ENCODE measurements at places on chromosomes 12 and 14.

- no peak for DNase-seq
These were observed 2.7 kb downstream of the TMTC3 start for GRCh38 chr12:88144546-88145468.

- no peak for DNase-seq
These were observed 74.8 kb upstream of the PLXNC1 start for GRCh38 chr12:94073441-94074051.

DNA sequence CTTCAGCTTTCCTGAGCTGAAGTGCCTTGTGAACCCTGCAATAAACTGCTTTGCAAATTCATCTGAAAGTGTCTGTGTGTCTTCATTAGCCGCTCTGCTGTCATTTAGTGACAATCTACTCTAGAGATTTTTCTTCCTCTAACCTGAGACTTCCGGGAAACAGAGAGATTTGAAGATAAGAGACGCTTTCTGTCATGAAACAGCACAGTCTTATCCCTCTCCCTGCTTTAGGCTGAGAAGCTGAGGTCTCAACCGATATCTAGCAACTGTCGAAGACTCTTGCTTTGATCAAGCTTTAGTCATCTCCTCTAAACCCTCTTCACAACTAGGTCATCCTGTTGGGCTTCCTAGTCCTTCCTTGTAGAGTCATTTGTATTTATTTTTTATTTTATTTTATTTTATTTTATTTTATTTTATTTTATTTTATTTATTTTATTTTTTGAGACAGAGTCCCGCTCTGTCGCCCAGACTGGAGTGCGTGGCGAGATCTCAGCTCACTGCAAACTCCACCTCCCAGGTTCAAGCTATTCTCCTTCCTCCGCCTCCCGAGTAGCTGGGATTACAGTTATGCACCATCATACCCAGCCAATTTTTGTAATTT, 1.2 kb downstream of the RNASE2 start:
- DNase-seq = no peak

- DNase-seq = no peak
These were observed 81.9 kb downstream of the FAR2 start for GRCh38 chr12:29230800-29231560.

- no peak for DNase-seq
These were observed 18.5 kb upstream of the KLRD1 start for GRCh38 chr12:10289005-10289754.

DNA sequence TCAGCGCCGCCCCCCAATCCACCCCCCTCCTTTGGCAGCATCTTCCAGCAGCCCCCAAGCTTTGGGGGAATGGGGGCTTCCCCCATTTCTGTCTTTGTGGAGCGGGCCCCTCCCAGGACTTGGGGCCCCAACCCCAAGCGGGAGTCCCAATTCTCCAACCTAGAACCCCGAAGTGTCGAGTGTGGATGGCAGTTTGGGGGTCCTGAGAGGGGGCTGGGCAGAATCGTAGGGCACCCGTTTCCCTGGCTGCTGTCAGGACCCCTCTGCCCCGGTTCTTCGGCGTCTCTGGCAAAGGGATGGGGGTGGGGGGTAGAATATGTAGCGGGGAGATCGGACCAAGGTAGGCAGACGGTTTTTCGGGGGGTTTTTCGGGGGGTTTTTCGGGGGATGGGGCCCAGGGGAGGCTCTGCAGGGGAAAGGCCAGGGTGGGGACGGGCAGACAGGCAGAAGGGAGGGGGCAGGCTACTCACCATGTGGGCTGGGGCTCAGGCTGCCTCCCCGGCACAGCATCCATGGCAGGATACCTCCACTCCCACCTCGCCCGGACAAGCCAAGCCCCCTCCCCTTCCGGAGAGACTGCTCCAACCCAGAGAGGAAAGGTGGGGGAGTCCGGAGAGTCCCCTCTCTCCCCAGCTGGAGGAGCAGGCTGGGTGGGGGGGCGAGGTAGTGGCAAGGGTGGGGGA, 739 bp downstream of the JPH4 start:
- DNase-seq = no peak

- no peak for DNase-seq
These were observed 31.4 kb downstream of the VWF start for GRCh38 chr12:6092784-6093722.

DNA sequence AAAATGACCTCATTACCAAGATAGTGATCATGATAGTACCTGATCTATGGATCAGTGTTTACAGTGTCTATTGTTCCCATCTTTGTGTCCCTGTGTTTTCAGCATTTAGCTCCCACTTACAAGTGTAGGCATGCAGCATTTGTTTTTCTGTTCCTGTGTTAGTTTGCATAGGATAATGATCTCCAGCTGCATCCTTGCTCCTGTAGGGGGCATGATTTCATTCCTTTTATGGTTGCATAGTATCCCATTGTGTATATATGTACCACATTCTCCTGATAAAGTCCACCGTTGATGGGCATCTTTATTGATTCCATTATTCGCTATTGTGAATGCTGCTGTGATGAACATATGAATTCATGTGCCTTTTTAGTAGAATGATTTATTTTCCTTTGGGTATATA, 215.4 kb upstream of the NAV3 start:
- no peak for DNase-seq

DNA sequence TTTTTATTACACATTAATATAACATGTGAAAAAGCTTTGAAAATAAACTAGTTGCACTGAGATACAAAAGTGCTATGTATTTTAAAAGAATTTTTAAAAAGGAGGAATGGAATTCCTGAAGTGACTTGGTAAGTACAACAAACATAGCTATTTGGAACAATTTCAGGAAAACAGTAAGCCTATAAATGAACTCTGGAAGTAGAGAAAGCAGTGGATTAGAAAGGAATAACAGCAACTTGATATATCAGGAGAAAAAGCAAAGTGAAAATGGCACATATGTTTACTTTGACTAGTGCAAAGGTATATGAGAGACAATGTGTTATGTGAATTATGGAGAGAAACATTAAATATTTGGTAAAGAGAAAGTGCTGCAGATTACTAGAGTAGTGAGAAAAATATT, 811.7 kb downstream of the C12orf50 start:
- no peak for DNase-seq

DNA sequence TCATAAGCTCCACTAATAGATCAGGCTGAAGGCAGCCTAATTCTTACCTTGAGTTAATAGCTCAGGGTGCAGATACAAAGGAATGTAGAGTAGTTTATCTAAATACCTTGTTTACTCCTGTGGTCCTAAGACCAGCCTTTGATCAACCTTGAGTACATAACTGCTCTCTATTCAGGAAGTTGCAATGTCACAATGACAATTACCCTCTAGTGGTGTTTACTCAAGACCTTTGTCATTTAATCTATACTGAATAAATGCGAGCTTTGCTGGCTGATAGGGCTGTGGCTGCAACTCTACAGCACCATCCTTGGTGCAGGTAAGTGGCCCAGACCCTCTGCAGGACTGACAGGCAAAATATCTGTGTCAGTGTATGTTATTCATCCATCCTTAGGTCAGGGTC, 282.7 kb downstream of the ATXN7L3B start:
- DNase-seq = no peak

DNA sequence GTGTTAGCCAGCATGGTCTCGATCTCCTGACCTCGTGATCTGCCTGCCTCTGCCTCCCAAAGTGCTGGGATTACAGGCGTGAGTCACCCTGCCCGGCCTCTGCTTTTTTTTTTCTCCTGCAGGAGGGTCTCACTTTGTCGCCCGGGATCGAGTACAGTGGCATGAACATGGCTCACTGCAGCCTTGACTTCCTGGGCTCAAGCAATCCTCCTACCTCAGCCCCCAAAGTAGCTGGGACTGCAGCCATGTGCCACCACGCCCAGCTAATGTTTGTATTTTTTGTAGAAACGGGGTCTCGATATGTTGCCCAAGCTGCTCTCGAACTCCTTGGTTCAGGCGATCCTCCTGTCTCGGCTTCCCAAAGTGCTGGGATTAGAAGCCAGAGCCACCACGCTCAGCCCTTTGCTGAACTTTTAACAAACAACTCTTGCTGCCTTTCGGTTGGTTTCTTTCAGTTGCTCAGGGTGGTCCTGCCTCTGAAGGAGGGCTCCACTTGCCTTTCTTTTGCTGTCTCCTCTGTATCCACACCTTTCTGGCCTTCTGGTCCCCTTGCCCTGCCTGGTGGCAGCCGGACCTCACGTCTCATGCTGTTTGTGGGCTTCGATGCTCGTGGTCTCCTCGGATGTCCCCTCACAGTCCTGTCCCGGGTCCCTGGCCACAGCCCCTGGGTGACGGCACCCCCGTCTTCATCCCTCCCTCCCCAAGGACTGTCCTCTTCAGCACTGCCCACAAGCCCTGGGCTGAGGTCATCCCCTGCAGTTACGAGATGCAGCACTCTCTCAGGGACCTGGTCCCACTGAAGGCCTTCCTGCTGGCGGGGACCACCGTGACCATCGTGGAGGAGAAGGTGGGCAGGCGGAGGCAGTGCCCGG, 3.8 kb upstream of the B3GNT4 start:
- no peak for DNase-seq

DNA sequence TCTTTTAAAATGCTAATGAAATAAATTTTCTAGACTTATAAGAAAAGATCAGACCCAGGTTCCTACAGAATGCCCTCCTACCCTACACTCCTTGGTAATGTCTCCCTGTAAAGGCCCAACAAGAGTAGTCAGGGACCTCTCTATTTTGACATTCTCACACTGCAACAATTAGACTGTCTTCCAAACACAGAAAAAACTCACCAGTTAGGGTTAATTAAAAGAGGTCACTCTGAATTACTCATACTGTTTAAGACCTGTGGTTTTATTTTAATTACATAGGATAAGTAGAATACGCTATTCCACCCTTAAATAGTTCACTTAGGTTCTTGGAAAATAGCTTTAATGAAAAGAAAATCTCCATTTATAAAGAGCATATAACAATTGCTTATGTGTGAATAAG, 142.4 kb downstream of the ITPR2 start:
- no peak for DNase-seq

GRCh38 chr12:91418221-91419090, 235.8 kb upstream of the DCN start:
- no peak for DNase-seq

Measured in stimulated activated CD4-positive, alpha-beta T cell treated with anti-CD3 and anti-CD28 coated beads, TNF-alpha, amount 100 ng/mL, for 48 hours (primary cell).